ENCODE measurements at places on chromosomes 2 and 18.
A peak's percentile ranks its signal among the peaks of the same experiment; 100 is the strongest.

DNA sequence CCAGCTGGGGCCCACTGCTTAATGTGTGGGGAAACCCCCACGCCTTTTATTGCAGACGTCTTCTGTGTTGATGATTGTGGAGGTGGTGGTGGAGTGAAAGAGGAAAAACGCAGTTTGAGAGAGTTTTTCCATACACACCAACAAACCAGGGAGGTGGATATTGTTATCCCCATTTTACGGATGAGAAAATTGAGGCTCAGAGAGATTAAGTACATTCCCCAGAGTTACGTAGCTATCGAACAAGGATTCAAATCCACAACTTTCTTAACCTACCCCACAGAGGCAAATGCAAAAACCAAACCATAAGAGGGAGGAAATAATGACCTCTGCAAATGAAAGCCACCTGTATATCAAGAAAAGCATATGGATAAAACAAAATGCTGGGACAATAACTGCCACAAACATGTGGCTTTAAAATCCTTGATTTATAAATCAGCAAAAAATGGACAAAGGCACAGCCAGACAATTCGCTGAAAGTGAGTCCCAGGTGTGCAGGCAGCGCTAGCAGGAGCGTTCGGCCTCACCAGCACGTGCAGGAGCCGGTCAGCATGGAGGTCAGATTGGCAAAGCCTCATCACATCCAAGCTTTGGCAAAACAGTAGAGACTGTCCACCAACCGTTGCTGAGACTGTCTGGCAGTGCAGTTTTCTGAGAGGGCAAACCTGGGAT is 12.6 kb upstream of the RAB17 start:
- DNase-seq, result no peak

DNA sequence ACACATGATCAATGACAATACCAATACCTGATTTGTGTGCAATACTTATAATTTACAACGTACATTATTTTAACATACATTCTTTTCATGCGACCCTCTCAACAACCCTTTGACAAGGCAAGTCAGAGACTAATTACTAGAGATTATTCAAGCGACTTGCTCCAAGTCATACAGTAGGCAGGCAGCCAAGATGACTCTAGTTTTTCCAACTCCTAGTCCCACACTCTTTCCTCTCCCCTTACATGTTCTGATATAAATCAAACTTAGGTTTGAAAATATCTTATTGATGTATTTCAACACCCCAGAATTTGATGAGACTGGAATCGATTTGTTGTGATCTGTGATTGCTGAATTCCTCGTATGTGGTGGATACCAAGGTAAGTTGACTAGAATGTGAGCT is 8.0 kb upstream of the CYP27C1 start:
- peak; percentile 25 for DNase-seq

GRCh38 chr2:196284144-196284844 is 112.9 kb upstream of the STK17B start:
- peak; percentile 62 for DNase-seq

GRCh38 chr2:26454561-26455001 is 23.3 kb downstream of the OTOF start:
- DNase-seq, result no peak

- no peak for DNase-seq
Observed at GRCh38 chr2:190506666-190507065, 27.9 kb downstream of the NEMP2 start.

- no peak for DNase-seq
Observed at GRCh38 chr2:231605607-231606091, 13.0 kb downstream of the TEX44 start.

DNA sequence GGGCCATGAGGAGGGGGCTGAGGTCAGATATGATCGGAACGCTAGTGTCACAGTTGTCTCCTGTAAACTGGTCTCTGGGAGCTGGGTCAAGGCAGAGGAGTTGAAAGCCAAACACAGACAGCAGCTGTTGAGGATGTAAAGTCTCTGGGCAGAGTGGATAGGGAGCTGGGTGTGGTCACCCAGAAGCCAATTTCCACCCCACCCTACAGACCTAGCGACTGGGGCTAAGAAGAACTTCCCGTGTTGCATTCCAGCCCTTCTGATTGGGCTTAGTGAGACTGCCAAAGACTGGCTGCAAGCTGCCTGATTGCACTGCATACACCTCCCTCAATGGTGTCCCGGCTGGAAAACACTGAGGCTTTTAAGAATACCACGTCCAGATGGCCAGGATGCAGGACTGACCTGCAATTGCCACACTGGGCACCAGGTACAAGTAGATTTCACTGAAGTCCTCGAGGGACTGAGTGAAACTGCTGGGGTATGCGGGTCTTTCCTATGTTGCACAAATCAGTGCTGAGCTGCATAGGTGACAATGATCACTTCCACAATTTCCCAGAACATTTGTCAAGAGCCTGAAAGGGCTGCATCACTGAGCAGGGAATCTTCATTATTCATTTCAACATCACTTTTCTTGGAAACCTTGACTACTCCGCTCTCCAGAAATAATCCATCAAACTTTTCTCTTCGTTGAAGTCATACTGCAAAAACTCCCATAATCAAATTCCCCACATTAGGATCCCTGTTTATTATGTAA is 43.1 kb upstream of the EML4 start:
- peak; percentile 82 for DNase-seq

- no peak for DNase-seq
Observed at GRCh38 chr2:233654501-233654900, 17.2 kb upstream of the UGT1A9 start.

DNA sequence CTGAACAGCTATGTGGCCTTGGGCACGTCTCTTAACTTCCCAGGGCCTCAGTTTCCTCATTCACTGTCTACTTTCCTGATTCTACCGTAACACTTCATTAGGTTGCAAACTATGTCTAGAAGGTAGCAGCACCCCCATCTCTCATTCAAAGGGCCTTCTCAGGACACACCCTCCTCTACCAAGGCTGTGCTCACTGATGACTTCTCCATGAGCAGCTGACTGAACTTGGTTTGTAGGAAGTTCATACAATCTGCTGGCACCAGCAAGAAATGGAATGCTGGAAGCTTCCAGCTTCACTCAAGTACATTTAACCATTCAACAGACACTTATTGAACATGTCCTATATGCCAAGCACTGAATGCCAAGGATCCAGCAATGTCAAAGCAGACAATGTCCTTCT is 250.8 kb upstream of the CTAGE1 start:
- peak; percentile 73 for DNase-seq

DNA sequence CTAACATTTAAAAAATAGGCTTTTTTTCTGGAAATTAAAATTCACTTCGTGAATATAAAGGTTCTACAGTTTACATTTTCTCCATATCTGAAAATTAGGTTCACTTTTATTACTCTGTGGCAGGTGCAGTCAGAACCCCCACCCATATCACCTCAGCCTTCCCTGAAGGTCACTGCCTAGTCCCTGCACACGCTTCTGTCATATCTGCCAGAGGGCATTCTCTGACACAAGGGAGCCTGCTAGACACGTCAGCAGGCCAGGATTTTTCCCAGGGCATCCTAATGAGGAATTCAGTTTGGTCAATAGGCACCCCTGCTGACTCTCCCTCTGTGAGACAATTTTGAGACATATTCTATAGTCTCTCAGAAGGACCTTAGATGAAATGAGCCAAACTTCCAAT is 475.7 kb upstream of the PKDCC start:
- DNase-seq, result no peak

GRCh38 chr2:73292316-73292905 is 937 bp downstream of the EGR4 start:
- no peak for DNase-seq

GRCh38 chr2:112031473-112032223 is 23.4 kb upstream of the TMEM87B start:
- DNase-seq, result peak; percentile 43

- DNase-seq, result no peak
Observed at GRCh38 chr2:24101992-24102391, 17.4 kb upstream of the TP53I3 start.

DNA sequence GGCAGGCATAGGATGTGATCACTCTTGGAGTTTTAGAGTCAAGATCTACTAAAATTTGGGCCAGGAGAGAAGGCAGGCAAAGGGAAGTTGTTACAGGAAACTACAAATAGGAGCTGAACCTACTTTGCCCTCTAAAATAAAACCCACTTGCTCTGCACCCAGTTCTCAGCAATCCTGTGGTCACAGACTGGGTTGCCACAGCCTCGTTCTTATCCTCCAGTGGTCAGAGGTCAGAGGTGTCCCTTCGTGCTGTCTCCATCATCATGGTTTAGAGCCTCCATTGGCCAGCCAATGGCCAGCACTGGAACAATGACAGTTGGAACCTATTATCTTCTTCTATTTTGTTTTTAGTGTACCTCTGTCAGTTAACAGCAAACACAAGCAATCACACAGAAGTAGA is 90.7 kb upstream of the TNP1 start:
- DNase-seq, result no peak

- DNase-seq, result no peak
Observed at GRCh38 chr2:99729104-99730025, 239.5 kb upstream of the REV1 start.

DNA sequence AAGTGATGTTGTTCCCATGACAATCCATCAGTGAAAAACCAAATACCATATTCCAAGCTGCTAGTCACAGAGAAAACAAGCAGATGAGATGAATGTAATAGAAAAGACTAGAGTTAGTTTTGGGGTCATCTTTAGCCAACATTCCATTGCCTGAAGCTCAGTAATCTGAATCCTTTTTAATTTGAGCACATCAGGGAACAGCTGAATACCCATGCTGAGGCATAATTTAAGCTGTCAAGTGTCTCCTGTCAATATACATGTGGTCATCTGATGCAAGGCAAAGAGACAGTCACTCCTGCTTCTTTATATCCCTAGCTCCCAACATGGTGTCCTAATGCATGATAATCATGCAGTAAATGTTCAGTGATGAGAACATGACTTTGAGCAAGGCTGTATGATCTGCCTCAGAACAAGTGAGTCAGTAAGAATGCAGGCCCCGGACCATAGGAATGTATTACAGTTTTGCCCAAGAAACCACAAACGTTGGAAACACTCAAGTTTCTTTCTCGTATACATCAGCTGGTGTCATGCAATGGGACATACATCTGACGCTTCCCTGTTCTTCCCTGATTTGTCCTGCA is 48.0 kb downstream of the CDK15 start:
- DNase-seq, result peak; percentile 90

- no peak for DNase-seq
Observed at GRCh38 chr18:13573750-13574149, 152.6 kb downstream of the FAM210A start.

- no peak for DNase-seq
Observed at GRCh38 chr2:188582211-188582610, 290.5 kb downstream of the GULP1 start.

- DNase-seq, result peak; percentile 18
Observed at GRCh38 chr2:227163998-227164762, at the start of the genes COL4A3 and COL4A4. Gene COL4A3 (plus strand): TSS chr2:227164624. CDS start chr2:227164727, 103 bp downstream. Gene COL4A4 (minus strand): TSS chr2:227164205. CDS start chr2:227147483, 16,722 bp downstream.

DNA sequence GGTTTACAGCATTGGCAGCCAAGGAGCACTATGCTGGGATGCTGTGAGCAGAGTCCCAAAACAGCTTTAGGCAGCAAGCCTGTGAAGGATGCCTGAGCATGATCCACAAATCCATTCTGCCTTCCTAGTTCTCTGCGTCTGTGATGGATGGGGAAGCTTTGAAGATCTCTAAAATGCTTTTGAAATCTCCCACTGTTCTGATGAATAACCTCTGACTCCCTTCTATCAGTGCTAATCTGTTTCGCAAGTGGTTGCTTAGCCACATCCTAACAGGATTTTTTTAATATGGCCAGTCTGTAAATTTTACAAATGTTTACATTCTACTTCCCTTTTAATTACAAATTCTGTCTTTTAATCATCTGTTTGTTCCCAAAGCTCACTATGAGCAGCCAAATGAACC is 319.2 kb downstream of the GULP1 start:
- DNase-seq, result peak; percentile 37

- DNase-seq, result no peak
Observed at GRCh38 chr2:30030361-30030760, 109.0 kb upstream of the ALK start.

GRCh38 chr2:109452318-109453305 is 161.2 kb downstream of the SEPTIN10 start:
- no peak for DNase-seq

- DNase-seq, result no peak
Observed at GRCh38 chr18:31631526-31631925, 39.8 kb downstream of the TTR start.

- DNase-seq, result no peak
Observed at GRCh38 chr2:213010106-213010779, 141.2 kb downstream of the IKZF2 start.

DNA sequence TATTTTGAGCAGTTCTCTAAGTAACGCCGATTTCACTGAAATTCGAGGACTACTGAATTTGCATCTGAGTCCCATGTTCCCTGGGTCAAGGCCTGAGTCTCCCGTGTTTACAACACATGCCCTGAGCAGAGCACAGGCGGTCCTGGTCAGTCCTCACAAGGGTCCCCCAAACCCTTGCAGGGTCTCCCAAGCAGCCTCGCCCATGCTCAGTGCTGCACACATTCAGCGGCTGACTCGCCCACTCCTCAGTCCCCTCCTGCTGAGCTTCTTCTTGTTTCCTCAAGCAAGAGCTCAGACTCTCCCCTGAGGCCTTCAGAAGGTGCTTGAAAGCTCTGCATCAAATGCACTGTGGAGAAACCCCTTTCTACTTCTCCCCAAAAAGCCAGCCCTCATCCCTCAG is 114.6 kb downstream of the INHBB start:
- no peak for DNase-seq

GRCh38 chr2:195706161-195706900 is 49.3 kb downstream of the SLC39A10 start:
- DNase-seq, result peak; percentile 69

- DNase-seq, result peak; percentile 2
Observed at GRCh38 chr2:108182489-108182888, 57.3 kb upstream of the SULT1C3 start.

- peak; percentile 16 for DNase-seq
Observed at GRCh38 chr2:99670768-99671734, 181.2 kb upstream of the REV1 start.

DNA sequence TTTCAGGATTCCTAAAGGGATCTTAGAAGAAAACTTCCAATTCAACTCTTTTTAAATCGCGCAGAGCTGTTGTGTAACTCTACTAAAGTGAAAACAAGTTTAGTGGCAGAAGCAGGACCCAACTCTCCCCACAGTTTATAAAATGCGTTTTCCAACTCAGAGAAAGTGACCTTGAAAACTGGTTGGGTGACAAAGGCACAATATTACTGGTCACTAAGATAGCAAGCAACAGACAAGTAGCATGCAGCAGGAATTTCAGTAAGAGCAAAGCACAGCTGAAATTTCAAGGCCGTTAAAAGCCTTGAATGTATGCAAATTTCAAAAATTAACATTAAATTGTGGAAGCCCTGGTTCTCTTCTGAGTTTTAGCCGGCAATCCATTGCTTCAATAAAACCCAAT is 66.9 kb downstream of the STK39 start:
- DNase-seq, result no peak

GRCh38 chr2:176117162-176117822 is 714 bp downstream of the HOXD10 start:
- no peak for DNase-seq
